ENCODE measurements at places on chromosomes 6 and 20.

DNA sequence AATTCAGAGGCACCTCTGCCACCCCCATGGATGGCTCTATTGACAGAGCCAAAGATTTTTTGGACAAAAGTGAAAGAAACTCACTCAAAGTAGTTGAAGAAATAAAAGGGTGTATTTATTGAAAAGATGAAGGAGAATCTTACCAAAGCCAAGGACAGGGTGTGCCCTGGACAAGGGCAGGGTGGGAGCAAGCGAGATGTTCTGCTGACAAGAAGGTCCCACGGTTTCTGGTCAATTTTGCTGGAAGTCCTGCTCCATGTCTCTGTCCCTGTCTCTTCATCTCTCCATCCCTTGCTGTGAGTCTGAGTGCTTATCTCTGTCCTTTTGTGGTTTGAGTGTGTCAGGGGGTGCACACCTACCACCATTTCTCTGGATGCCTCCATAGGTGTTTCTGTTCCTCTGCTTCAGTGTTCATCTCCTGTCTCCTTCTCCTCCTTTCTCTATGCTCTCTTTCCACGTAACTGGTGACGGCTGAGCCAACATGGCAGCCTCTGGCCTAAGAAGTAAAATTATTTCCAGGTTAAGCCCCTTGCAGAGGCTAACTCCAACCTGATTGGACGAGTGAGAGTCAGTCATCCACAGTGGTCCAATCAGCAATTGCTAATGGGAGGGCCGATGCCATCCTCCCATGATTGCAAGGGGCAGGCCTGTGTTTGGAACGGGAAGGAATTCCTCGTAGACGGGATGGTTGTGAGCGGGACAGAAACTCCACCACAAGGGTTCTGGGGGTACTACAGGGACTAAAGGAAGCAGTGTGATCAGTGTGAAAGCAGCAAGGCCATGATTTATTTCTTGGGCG, 502.1 kb upstream of the CDH4 start:
- DNase-seq = no peak

- no peak for DNase-seq
These were observed 90.9 kb downstream of the SPTLC3 start for GRCh38 chr20:13099676-13100075.

- DNase-seq = no peak
These were observed 11.8 kb downstream of the UTRN start for GRCh38 chr6:144296973-144297372.

DNA sequence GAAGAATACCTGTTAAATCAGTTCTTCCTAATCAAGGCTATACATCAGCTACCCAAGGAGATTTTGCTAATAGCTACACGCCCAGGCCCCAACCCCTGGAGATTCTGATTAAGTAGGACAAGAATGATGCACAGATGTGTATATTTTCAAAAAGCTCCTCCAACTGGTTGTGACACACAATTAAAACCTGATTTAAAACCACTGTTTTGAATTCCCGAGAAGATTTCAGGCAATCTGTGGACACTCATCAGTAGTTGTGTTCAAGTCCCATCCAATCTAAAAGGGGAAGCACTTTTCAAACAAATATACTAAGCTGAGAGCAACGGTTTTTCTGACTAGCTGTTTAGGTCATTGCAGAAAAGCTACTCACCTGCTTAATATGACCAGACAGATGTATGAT, 118.9 kb upstream of the NHSL1 start:
- no peak for DNase-seq

DNA sequence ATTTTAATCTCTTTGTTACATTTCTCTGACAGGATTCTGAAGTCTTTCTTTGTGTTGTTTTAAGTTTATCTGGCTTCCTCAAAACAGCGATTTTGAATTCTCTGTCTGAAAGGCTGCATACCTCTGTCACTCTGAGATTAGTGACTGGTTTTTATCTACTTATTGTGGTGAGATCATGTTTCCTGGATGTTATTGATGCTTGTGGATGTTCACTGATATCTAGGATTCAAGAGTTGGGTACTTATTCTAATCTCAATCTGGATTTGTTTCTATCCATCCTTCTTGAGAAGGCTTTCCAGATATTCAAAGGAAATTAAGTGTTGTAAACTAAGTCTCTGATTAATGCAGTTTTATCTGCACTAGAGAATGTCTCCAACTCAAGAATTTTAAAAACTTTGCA, 1076.1 kb upstream of the ADGRB3 start:
- DNase-seq = no peak
